ENCODE measurements at places on chromosomes 3 and 15.
A peak's percentile ranks its signal among the peaks of the same experiment; 100 is the strongest.

- peak; percentile 32 for DNase-seq
Observed at GRCh38 chr3:65246561-65246960, 558.8 kb upstream of the ADAMTS9 start.

GRCh38 chr15:48966595-48967301, 3.0 kb upstream of the SHC4 start:
- peak; percentile 13 for DNase-seq

DNA sequence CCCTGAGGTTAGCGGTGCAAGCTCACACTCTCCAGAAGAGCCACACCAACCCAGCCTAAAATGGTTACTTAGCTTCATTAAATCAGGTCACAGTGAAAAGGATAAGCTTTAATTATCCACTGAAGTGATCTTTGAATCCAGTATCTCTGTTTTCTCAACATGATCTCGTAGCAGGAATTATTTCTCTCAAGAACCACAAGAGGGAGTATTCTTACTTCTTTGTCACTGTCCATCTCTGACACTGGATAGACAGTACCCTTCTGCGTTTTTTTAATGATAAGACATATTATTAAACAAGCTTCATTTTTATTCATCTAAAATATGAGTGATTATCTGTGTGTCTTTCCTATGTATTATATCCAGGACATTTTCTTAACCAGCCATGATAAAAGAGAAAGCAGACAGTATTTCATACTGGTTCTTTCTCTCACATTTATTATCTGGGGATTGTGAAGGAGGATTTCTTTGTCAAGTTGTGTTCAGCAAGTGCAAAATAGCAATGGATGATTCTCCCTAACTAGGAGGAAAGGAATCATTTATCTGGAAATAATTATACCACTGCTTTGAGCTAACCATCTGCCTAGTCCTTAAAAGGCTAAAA, 105.4 kb upstream of the CCDC54 start:
- peak; percentile 57 for DNase-seq

- DNase-seq, result no peak
Observed at GRCh38 chr15:30042556-30042955, 40.2 kb upstream of the GOLGA8J start.

DNA sequence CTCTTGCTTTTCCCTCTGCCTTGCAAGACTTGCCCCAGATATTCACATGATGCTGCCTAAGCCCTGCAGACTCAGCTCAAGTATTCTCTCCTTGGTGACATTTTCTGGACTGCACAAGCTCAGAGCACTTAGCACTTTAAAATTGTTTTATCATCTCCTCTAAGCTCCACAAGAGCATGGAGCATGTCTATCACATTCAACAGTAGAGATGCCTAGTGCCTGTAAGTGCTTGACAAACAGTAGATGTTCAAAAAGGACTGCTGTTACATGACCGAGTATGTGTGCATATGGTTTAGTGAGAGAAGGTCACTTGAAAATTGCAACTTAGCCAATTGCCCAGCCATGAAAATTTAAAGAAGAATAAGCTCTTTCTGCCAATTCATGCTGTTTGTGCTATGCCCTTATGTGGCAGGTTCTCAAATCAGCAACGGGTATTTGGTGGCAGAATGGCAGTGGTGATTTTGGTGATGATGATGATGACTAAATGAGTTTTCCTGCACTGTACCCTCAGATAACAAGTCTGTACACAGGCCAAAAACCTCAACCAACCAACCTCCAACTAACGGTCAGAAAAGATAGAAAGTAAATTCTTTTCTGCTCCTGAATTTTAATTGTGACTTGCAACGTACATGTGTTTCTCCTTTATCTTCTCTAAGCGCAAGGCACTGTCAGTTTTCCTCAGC, 647.2 kb upstream of the UBE2E2 start:
- no peak for DNase-seq

DNA sequence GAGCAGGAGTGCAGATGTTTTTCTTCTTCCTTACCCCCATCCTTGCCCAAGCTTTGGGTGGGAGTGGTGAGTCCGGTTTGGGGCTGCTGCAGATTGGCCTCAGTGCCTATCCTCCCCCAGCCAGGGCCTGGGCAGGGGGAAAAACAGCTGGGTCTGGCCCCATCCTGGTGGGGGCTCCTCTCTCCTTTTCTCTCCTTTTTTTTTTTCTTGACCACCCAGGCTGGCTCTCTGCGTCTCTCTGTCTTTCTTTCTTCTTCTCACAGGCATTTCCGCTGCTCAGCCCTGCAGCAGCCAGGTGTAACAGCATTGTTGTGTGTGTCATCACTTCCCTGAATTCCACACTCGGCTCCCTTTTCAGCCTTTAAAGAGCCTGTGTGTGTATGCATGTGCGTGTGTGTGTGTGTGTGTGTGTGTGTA, 2.0 kb downstream of the FOXL2NB start:
- DNase-seq, result peak; percentile 29

DNA sequence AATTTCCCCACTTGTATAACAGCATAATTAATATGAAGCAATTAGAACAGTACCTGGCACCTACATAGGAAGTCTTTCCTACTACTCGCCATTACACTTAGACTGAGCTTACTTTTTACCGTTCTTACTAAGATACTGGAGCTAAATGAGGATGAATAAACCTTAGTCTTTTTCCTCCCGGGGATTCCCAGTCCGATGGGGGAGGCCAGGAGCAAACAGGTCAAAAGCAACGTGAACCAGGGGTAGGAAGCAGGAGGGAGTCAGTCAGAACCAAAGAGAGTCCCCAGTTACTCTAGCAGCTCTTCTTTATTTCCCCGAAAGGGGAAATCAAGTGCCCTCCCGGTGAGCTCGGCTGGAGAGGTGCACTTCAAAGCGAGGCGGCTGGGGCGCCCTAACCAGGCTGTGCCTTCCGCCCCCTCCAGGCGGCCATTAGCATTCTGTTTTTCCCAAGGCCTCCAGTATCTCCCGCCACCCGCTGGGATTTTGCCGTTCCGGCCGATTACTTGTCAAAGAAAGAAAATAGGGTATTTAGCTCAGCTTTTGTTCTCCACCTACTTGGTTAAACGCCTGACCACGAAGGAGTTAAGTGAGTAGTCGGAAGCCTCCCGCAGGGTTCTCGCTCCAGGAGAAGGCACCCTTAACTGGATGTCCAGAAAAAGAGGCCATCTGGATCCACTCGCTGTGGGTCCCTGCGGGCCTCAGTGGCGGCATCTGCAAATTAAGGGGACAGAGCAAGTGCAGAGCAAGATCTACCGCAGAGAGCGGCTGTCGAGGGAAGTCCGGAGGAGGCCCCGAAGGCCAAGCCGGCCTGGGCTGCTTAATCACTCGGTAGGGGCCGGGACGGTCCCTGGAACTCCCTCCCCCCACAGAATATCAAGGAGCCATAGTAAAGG, 6.3 kb upstream of the EOMES start:
- DNase-seq, result no peak

DNA sequence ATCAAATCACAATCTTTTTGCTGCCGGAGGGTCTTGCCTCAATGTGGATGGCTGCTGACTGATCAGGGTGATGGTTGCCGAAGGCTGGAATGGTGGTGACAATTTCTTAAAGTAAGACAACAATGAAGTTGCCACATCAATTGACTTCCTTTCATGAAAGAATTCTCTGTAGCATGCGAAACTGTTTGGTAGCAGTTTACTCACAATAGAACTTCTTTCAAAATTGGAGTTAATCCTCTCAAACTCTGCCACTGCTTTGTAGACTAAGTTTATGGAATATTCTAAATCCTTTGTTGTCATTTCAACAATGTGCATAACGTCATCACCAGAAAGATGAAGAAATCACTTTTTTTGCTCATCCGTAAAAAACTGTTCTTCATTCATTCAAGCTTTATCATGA, 65.8 kb downstream of the B3GNT5 start:
- no peak for DNase-seq

DNA sequence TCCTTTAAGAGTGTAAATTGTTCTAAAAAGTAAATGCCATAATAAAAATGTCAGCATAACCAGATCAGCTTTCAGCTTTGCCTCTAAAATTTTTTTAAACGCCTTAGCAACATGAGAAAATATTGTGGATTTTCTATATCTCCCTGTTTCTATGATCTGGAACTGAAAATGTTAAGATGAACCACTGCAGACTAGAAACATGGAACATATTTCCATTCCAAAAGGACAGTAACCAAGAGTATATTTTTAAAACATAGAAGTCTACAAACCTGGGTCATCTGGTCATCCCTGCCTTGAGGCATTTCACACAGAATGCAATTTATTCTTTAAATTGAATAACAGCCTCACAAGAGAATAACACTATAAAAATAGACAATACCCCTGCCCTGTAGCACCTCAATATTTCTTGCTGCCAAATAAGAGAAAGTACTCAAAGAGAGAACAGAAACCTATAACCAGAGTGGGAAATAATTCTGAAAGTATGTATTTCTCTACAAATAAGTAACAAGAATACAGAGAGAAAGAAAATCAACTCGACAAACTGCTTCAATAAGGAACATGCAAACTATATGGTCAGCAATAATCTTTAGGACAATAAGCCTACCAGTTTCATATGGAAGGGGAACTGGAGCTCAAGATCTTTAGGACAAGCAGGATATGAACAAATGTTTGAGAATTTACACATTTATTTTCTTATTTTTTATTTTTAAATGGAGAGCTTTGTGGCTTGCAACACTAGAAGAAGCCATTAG, 949.0 kb downstream of the EPHA3 start:
- no peak for DNase-seq

- no peak for DNase-seq
Observed at GRCh38 chr3:123153125-123154019, 48.4 kb upstream of the SEC22A start.

DNA sequence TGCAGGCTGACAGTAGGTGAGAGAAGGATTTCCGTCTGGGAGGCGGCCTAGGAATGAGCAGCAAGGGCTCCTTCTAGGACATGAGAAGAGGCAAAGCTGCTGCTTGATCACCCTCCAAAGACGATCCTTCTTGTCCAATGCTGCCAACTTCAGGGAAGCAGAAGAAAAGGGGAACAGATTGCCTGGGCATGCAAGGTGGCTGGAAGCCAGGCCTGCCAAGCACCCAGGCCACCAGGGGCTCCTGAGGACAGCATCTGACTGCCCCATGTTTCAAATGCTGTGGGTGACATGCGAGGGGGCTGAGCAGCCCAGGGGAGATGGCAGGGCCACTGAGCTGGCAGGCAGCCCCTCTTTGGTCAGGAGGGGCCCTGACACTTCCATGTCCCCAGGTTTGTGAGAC, 3.3 kb upstream of the GRIP2 start:
- DNase-seq, result no peak

DNA sequence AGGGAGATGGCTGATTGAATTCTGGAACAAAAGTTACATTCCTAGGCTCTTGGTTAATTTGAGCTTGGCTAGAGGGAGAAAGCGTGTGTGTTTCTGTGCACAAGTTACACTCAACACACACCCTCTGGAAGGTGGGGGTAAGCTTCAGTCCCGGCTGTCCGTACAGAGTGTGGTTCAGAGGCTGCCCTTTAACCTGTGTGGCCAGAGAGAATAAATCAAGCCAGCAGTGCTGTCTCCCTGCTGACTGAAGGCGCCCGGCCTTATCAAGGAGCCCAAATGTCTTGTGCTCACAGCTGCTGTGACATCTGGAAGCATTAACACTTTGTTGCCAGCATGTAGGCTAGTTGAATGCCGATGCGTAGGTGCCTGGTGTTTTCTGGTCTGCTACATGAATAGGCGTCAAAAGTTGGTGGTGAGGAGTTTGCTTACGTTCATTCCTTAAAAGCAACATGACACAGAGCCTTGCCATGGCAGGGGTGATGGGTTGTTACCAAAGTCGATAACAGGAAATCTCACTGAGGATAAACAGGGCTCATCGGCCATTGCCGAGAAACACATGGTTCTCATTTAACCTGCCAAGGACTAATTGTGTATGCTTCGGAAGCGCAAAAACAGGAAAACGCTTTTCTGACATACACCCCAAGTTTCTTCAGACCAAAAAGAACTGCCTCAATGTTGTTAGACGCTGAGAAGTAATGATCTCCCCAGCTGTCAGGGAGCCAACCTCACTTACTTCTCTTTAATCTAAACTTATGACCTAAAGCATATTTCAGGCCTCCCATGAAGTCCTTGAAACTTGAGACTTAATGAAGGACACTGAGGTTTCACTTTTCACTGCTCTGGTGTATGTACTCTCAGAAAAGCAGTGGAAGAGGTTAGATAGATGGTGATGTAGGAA, 95.8 kb upstream of the CTDSPL start:
- DNase-seq, result peak; percentile 20

- DNase-seq, result peak; percentile 6
Observed at GRCh38 chr3:57221883-57222282, 5.6 kb upstream of the APPL1 start.

- no peak for DNase-seq
Observed at GRCh38 chr15:90889736-90890456, 5.6 kb downstream of the FES start.

DNA sequence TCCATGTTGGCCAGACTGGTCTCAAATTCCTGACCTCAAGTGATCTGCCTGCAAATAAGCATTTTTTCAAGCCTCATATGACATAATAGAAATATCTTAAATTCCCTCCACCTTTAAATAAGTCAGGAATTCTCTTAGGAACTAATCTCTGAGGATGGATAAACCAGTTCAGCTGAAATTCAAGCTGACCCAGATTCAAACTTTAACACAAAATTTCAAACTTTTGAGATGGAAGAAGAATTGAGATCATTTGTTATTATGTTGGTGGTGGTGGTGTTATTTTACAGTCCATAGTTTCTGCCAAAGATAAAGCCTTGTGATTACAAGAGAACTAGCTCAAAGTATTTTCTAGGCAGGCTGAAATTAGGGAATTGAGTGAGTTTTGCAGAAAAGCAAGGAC, 85.5 kb downstream of the SSR3 start:
- DNase-seq, result no peak

DNA sequence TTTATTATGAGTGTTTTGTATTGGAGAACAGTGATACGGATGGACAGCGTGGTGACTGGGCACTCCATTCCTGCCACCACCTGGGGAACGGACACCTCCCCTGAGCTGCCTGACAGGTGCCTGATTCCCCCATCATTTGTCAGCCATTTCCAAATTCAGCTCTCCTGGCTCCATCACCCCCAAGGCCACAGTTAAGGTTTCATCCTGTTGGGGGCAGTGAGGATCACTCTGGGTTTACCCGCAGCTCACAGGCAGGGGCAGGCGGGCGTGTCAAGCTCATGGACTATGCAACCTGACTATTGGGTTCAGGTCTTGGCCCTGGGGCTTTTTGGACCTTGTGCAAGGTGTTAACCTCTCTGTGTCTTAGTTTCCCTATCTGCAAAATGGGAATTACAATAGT, 76.3 kb downstream of the RAB11A start:
- no peak for DNase-seq

DNA sequence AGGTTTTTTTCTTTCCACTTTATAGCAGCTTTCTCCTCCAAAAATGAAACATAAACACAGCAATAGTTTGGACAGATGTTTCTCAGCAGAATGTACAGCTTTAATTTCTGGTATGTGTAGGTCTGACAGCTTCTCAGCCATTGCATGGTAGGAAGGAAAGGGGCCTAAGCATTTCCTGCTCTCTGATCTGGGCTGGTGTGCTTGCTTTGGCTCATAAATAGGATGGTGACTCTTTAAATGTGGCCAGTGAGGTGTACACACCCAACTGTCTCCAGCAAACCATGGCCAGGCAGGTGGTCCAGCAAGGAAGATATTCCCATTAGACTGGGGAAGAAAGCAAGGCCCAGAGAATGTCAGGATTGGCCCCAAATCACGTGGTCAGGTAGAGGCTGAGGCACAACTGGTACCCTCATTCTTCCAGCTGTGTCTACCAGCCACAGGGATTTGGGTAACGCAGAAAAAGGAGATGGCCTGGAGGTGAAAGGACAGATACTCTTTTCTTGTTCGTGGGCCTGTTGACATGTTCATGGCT, 52.1 kb downstream of the ITGA11 start:
- no peak for DNase-seq

Measured in kidney glomerular epithelial cell (primary cell).